ENCODE measurements at places on chromosomes 7 and 10. TPM values are rescaled to one million over a fixed set of nuclear protein-coding genes. Genes with fewer than 3 reads are reported as not detected.

Gene VWDE
- 0.74 TPM for total RNA-seq

Gene COL17A1
- 2.2 TPM for total RNA-seq

Gene RNLS
- 6.7 TPM for total RNA-seq

Gene CYP2C9
- not detected for total RNA-seq

Gene HOXA10
- 8.3 TPM for total RNA-seq

Gene PNLIPRP2
- 0.11 TPM for total RNA-seq

Gene BRAT1
- total RNA-seq = 32.5 TPM

Gene MYL7
- not detected for total RNA-seq

Gene OGA
- total RNA-seq = 67.0 TPM

Gene SLC26A5
- not detected for total RNA-seq

Gene FBXL13
- total RNA-seq = 0.38 TPM

Gene LRRD1
- total RNA-seq = not detected

Gene ZNF212
- total RNA-seq = 9.2 TPM

Gene SPACDR
- total RNA-seq = 0.98 TPM

Gene CYP3A5
- total RNA-seq = 1.4 TPM

Gene CDK5
- 35.8 TPM for total RNA-seq

Gene SH3PXD2A
- total RNA-seq = 0.60 TPM

Gene TMEM184A
- total RNA-seq = 8.8 TPM

Gene TEX36
- total RNA-seq = not detected

Gene GNG11
- 32.2 TPM for total RNA-seq

Gene CALHM1
- not detected for total RNA-seq

Gene CADPS2
- total RNA-seq = 0.03 TPM

Gene SKIDA1
- 1.2 TPM for total RNA-seq

Gene UPK3BL2
- total RNA-seq = 1.7 TPM

Gene OR2A12
- total RNA-seq = not detected

Gene SLC12A9
- 10.0 TPM for total RNA-seq

Gene CTBP2
- 119 TPM for total RNA-seq

Gene WIPF3
- total RNA-seq = 0.62 TPM

Gene C10orf143
- total RNA-seq = 0.66 TPM

Gene LRRN3
- total RNA-seq = 0.02 TPM

Measured in A549 treated with dexamethasone at 1 μM for 4 hours (cell line).